ENCODE measurements at places on chromosomes 1 and 21.

DNA sequence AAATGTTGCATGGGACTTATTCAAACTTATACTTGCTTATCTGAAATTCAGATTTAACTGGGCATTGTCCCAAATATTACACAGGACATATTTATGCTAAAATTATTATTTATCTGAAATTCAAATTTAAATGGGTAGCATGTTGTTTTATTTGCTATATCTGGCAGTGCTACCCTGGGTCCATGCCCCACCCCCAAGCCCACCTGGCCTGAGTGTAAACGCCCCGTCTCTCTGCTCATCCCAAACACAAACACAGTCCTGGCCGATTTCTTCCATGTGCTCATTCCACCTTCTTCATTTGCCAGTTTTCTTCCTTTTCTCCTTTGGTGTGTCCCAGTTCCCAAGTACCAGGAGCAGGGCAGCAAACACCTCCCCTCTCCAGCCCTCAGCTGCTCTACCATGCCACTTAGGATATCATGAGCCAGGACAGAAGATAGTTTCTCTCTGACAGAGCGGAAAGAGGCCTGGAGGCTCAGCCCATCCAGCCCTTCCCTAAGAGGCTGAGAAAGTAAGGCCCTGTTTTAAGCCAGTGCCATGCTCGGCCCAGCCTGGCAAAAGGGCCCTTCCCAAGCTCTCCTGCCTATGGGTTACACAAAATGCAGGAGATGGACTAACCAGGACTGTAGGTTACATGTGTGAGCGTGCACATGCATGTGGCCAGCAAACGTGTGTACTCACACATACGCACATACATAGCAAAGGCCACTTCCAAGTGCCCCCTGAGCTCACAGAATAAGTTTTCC lies 69.5 kb downstream of the UBE2T start:
- DNase-seq = no peak

DNA sequence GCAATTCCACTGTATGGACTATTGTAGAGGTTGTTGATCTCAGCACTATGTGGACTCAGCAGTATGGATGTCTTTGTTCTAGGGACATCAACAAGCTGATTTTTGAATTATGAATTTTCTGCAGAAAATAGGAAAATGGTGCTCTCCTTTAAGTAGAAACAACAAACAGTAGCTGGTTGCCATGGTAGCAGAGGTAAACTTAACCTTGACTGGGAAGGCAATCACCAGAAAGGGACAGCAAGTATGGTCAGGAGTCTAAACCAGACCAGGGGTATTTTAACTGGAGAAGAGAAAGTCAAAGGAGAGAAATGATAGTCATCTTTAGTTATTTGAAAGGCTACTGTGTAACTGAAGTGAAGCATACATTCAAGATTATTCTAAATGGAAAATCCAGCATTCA lies 22.3 kb downstream of the WLS start:
- DNase-seq = no peak

DNA sequence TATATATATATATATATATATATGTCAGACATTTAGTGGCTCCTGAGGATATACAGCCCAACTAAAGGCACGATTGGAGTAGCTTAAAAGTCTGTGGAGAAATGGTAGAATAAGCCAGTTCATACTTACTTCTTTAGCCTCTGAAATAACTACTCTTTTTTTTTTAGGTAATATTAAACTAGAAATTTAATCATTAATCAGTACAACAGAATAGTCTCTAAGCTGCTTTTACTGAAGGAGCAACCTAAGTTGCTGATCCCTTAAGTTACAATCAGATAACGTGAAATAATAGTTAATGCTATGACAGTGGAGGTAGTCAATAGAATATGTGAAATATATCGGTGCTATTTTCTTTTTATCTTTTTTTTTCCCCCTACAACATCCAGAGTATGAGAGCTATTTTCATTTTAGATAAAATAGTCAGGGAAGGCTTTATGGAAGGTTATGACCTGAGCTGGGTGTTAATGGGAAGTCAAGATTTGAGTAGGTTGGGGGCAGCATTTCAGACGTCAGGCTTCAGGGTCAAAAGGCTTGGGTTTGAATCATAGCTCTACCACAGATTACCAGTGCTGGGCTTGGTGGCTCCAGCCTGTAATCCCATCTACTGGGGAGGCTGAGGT lies 15.6 kb downstream of the ZMPSTE24 start:
- DNase-seq = no peak

GRCh38 chr1:25944986-25945385 lies 38.8 kb upstream of the STMN1 start:
- no peak for DNase-seq

- DNase-seq = peak; percentile 96
Observed at GRCh38 chr1:32205401-32206370, at the start of gene IQCC. Gene IQCC, plus strand, starts transcription at chr1:32205671. Its CDS starts 11 bp downstream, at chr1:32205682.

Measured in NCI-H82 (cell line).